ENCODE measurements at places on chromosomes 2 and 18. TPM values are rescaled to one million over a fixed set of nuclear protein-coding genes. Genes with fewer than 3 reads are reported as not detected.
A peak's percentile ranks its signal among the peaks of the same experiment; 100 is the strongest.

DNA sequence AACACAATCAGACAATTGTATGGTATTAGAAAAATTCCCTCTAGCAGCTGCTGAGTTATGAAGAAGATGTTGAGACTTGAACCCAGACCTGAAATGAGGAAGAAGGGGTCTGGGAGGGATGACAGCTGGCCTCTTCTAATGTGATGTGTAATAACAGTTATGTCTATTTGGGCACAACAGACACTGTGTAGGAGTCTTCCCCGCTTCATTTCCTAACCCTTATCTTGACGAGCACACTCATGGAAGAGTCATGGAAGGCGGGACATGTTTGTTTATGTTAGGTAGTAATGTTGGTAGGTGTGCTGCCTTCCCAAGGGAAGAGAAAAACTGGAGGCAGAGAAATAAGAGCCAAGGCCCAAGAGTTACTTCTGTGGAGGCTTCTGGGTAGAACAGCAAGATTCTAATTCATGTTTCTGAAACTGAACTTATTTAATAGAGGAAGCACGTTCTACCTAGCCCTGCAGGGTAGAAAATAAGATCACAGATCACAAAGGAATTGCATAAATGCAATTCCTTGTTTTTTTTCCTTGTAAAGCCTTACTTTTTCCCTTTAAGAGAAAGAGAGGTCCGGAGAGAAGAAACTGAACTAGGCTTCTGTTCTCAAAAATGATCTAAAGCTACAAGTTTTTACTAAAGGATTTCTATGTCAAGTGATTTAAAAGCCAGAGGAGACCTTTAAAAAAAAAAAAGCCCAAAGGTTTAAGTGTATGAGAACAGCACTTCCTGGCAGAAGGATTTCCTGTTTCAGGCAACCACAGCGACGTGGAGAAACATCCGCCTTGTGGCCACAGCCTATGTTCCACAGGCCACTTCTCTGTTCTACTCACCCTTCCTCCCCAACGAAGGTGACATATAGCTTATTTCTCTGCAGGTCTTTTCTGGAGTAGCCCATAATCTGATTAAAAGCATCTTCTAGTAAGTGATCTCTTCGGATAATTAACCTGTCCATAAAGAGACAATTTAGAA is 68.5 kb upstream of the STK17B start:
- peak overlapping the region; percentile 93 for H3K27ac ChIP-seq
- peak overlapping the region; percentile 78 for H3K4me3 ChIP-seq
- H3K27me3 ChIP-seq, result no peaks in the 10 kb centered on the region
- H3K36me3 ChIP-seq, result peaks cover 14% of the 10 kb centered on the region
- peaks cover 70% of the 10 kb centered on the region for H3K4me1 ChIP-seq

- H3K36me3 ChIP-seq, result no peaks in the 10 kb centered on the region
- H3K27ac ChIP-seq, result no peak overlapping the region
- DNase-seq, result no peak
- H3K4me1 ChIP-seq, result no peaks in the 10 kb centered on the region
Measured at GRCh38 chr2:2698182-2699120, 367.4 kb upstream of the MYT1L start.

DNA sequence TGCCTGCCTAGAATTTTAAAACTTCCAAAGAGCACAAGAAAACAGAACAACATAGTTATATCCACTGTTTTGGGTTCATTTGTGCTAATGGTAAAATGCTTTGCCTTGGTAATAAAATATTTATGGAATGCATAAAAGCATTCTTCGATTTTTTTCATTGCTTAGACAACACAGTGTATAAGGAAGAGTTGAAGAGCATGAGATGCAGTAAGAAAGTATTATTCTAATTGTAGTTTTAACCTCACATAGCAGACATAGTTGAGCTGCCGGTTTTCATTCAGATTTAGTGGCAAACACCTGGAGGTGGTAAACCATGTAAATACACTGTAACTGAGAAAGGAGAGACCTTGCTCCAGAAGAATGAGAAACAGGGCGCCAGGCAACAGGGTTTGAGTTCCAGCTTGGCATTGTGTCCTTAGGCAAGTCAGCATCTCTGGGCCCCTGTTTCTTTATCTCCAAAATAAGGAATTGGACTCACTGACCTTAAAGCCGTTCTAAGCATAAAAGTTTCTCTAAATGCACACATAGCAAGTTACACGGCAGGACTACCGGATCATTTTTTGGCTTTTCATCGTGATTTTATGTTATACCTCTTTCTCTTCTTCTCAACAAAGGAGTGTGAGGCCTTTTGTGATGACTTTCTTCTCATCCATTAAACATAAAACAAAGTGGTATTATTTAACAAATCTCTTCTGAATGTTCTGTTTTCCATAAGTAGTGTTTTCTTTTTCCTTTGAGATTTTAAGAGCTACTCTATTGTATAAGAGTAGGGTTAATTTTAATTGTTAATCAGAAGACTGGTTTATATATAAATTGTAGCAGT is 7.9 kb downstream of the UGP2 start:
- no peak overlapping the region for H3K4me3 ChIP-seq
- peaks cover 76% of the 10 kb centered on the region for H3K36me3 ChIP-seq
- DNase-seq, result no peak
- no peak overlapping the region for H3K27ac ChIP-seq

GRCh38 chr2:2840681-2841300 is 509.7 kb upstream of the MYT1L start:
- no peak for DNase-seq
- H3K27ac ChIP-seq, result no peak overlapping the region
- H3K27me3 ChIP-seq, result peaks cover 2% of the 10 kb centered on the region
- H3K36me3 ChIP-seq, result no peaks in the 10 kb centered on the region
- H3K4me1 ChIP-seq, result no peaks in the 10 kb centered on the region
- no peak overlapping the region for H3K4me3 ChIP-seq

GRCh38 chr2:84991404-84992160 is 20.6 kb downstream of the KCMF1 start:
- H3K27me3 ChIP-seq, result no peaks in the 10 kb centered on the region
- no peak overlapping the region for H3K4me3 ChIP-seq
- no peak for DNase-seq
- peaks cover 25% of the 10 kb centered on the region for H3K4me1 ChIP-seq
- H3K27ac ChIP-seq, result no peak overlapping the region
- peaks cover 7% of the 10 kb centered on the region for H3K36me3 ChIP-seq

Gene CPO
- total RNA-seq, result not detected

Gene SP140L
- total RNA-seq, result 115 TPM

Measured in activated naive CD8-positive, alpha-beta T cell treated with anti-CD3 and anti-CD28 coated beads, Interleukin-2, amount 10 ng/mL, durations not matched to agents 7 days and 5 days (primary cell).